Stimulated activated CD4-positive, alpha-beta T cell treated with anti-CD3 and anti-CD28 coated beads, Interleukin-1b, Interleukin-23, amount 100 ng/mL, for 48 hours (primary cell): ENCODE measurements at places on chromosomes 12 and 14.

GRCh38 chr12:51958542-51958941 is 7.0 kb downstream of the ACVR1B start:
- no peak for DNase-seq

GRCh38 chr12:102793921-102794320 is 123.1 kb downstream of the PAH start:
- DNase-seq = no peak

GRCh38 chr12:12642916-12643315 is 31.2 kb downstream of the CREBL2 start:
- DNase-seq = no peak

DNA sequence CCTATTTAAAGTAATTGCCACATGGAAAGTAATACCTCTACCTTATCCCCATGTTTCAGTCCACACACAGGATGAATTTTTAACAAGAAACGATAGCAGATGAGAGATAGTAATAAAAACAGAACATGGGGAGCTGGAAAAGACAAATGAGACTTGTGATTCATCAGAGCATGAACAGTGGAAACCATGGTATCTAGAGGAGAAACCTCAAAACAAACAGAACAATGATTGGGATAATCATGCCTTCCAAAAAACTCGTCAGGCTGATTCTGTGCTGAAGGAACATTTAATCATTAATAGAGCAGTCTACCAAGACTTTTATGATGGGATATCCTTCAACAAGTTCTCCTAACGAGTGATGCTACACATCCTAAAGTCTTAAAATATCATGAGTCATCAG is 1390.7 kb downstream of the FSCB start:
- no peak for DNase-seq

DNA sequence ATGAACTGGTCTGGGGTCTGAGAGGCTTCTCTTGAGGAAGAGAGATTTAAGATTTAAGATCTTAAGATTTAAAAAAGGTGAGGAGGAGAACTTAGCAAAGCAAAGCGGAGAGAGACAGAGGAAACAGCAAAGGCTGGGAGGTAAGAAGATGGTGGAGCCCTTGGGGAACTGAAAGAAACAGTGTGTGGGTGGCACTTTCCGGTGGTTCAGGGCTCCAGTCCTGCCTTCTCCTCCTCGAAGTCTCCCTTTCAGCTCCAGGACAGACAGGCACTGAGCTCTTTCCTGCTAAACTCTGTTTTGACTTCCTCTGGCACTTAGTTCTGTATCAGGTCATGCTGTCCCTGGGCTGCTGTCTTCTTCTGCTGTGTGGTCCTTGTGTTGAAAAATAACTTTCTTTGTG is 298.7 kb upstream of the SRRM4 start:
- no peak for DNase-seq

- no peak for DNase-seq
Measured at GRCh38 chr14:31949709-31950108, 127.4 kb upstream of the ARHGAP5 start.

DNA sequence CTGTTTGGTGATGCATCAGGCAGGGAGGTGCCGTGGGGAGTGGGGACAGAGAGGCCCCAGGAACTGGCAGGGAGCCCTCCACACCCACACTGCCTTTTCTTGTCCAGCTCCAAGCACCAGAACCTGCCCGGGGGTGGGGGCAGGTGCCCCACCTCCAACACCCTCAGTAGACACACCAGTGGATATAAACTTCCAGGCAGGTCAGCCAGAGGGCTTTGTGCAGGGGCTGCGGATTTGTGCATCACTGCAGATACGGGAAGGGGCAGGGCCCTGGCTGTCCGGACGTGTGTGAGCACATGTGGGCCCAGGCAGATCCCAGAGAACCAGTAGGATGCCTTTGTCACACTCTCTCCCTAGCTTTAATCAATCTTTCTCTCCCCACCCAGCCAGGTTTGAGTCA is 1.3 kb upstream of the TGM1 start:
- no peak for DNase-seq

DNA sequence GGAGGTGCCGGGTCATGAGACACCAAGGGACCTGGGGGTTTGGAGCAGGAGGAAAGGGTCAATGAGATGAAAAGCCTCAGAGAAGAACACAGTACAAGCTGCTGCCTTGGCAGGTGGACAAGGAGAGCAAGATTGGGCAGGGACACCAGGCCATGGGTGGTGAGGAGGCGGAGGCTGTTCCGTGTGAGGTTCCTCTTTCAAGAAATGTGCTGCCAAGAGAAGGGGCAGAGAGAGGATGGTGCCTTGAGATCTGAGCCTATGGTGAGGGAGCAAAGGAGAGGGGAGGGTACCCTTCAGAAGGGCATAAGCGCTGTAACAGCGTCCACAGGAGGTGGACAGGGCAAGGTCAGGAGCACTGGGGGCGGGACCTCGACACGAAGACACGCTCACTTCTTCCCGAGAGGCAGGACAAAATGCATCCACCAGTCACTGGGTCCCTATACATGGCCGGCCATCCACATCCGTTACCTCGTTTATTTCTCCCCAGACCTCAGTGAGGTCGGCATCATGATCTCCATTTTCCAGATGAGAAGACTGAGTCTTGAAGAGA is 100.2 kb downstream of the B4GALNT3 start:
- DNase-seq = no peak
